ENCODE measurements at places on chromosomes 13 and 19. TPM values are rescaled to one million over a fixed set of nuclear protein-coding genes. Genes with fewer than 3 reads are reported as not detected.

MISP3 gene
- 3.0 TPM for total RNA-seq

CD33 gene
- total RNA-seq = not detected

KIR2DL4 gene
- total RNA-seq = not detected

DNA sequence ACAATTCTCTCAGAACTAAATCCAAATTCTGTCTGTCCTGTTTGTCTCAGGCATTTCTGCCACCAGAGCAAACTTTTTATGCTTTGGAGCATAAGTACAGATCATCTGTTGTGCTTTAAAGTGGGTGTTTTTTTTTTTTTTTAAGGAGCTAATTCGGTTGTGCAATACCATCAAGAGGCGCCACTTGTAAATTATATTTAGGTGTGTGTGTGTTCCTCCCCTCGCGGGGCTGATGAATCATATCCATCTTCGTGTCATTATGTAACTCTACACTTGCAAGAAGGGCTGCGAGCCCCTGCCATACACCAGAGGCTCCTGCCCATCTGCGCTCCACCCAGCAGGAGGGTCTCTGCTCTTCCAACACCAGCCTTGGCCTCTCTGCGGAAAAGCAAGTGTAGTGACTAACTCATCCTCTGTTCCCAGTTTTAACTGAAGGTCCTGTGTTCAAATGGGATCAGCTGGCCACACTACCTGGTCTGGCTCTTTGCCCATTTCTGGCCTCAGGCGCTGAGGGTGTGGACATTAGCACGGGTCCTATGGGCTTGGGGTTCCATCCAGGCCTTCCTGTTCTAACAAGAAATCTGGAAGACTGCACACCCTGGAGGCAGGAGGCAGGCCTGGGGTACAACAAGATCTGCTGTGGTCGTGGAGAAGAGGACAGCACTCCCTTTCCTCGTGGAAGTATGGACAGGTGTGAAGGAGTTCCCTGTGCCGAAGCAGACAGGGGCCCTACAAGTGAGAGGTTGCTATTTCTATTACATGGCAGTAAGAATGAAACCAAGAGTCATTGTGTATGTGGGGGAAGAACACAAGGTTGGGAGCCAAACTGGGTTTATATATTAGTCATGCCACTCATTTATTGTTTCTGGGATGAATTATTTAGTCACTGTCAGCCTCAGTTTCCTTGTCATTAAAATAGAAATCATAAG lies 96.1 kb upstream of the MBNL2 start:
- no peaks in the 10 kb centered on the region for H3K36me3 ChIP-seq
- H3K27ac ChIP-seq = peak overlapping the region; percentile 29
- H3K27me3 ChIP-seq = no peaks in the 10 kb centered on the region
- H3K4me3 ChIP-seq = peak overlapping the region; percentile 4
- peaks cover 35% of the 10 kb centered on the region for H3K4me1 ChIP-seq

- DNase-seq = no peak
- H3K4me3 ChIP-seq = no peak overlapping the region
- no peak overlapping the region for H3K27ac ChIP-seq
- H3K4me1 ChIP-seq = peaks cover 25% of the 10 kb centered on the region
- peaks cover 2% of the 10 kb centered on the region for H3K36me3 ChIP-seq
- peaks cover 3% of the 10 kb centered on the region for H3K27me3 ChIP-seq
These were observed 21.5 kb downstream of the COL4A2 start for GRCh38 chr13:110328573-110328972.

DNA sequence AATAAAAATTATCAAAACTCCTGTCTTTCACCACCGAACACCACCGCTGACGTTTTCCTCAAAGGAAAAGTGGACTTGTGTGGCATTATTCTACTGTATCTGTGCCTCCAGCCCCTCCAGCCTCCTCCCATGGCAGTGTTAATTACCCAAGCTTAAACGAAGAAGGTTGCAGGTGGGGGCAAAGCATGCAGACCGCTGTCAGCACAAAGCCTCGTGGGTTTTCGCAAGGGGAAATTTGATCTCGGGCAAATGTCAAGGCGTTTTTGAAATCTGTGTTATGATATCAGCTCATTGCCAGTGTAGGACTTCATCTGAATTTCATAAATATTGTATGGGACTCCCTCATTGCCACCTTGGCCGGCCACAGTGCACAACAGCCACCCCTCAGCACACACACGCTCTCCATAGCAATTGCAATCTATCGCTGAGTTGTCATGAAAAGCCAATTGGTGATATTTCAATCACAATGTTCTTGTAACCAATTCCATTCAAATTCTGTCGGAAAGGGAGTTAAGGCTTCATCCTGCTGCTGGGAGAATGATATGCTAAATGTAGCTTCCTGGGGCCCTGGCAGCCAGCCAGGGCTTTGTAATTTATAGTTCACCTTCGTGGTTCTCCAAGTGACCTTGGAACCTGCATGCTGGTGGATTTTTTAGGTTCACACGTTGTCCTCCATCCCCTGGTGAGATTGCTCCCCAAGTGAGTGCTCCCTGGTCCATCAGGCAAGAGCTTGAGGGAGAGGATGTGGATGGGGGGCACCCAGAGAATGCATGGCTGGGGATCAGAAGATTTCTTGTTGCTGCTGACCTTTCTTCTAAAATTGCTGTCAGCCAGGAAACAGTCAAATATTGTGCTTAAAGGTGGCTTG lies 16.6 kb downstream of the CHST8 start:
- H3K27me3 ChIP-seq = peaks cover 22% of the 10 kb centered on the region
- no peaks in the 10 kb centered on the region for H3K36me3 ChIP-seq
- no peak for DNase-seq
- no peaks in the 10 kb centered on the region for H3K4me1 ChIP-seq

DNA sequence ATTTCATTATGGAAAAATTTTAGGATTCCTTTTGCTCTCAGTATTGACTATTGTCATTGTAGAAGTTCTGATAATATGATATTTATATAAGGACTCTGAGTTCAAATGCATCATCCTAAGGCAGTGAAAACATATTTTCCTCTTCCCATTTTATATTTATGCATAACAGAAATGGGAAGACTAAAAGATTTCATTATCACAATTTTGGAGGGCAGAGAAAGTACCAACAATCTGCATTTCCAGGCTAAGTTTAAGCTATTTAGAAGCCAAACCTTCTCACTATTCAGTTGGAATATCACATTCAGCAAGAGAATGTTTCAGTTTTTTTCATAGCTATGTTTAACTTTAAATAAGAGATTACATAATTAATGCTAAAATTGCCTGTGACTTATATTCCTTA lies 558.5 kb upstream of the GPC6 start:
- no peak overlapping the region for H3K27ac ChIP-seq
- no peaks in the 10 kb centered on the region for H3K4me1 ChIP-seq
- no peak for DNase-seq
- no peaks in the 10 kb centered on the region for H3K36me3 ChIP-seq
- no peak overlapping the region for H3K4me3 ChIP-seq

GRCh38 chr13:31172001-31172400 lies 10.3 kb upstream of the HSPH1 start:
- H3K4me1 ChIP-seq = no peaks in the 10 kb centered on the region
- DNase-seq = no peak
- H3K4me3 ChIP-seq = no peak overlapping the region
- H3K27ac ChIP-seq = no peak overlapping the region
- no peaks in the 10 kb centered on the region for H3K36me3 ChIP-seq

GRCh38 chr19:6233827-6234511 lies 45.8 kb downstream of the MLLT1 start:
- peaks cover 8% of the 10 kb centered on the region for H3K4me1 ChIP-seq
- no peak overlapping the region for H3K4me3 ChIP-seq
- peak overlapping the region; percentile 73 for H3K27ac ChIP-seq
- H3K27me3 ChIP-seq = no peaks in the 10 kb centered on the region
- DNase-seq = no peak

- no peaks in the 10 kb centered on the region for H3K4me1 ChIP-seq
- H3K27ac ChIP-seq = no peak overlapping the region
These were observed 20.0 kb downstream of the LYPD3 start for GRCh38 chr19:43445426-43445825.

- no peaks in the 10 kb centered on the region for H3K4me1 ChIP-seq
- no peak overlapping the region for H3K27ac ChIP-seq
- peaks cover 12% of the 10 kb centered on the region for H3K36me3 ChIP-seq
These were observed 57.4 kb downstream of the ESD start for GRCh38 chr13:46739447-46740098.

GRCh38 chr13:100211016-100211710 lies 122.3 kb downstream of the PCCA start:
- peaks cover 35% of the 10 kb centered on the region for H3K36me3 ChIP-seq
- H3K27ac ChIP-seq = no peak overlapping the region
- no peaks in the 10 kb centered on the region for H3K27me3 ChIP-seq
- H3K4me3 ChIP-seq = no peak overlapping the region
- no peaks in the 10 kb centered on the region for H3K4me1 ChIP-seq

- H3K36me3 ChIP-seq = peaks cover 8% of the 10 kb centered on the region
- H3K4me3 ChIP-seq = peak overlapping the region; percentile 97
- peaks cover 13% of the 10 kb centered on the region for H3K27me3 ChIP-seq
- DNase-seq = no peak
These were observed 2.9 kb downstream of the DMKN start for GRCh38 chr19:35510626-35510964.

- H3K27ac ChIP-seq = peak overlapping the region; percentile 64
These were observed 12.5 kb downstream of the CAPN12 start for GRCh38 chr19:38731654-38732301.

- no peaks in the 10 kb centered on the region for H3K36me3 ChIP-seq
- H3K27ac ChIP-seq = no peak overlapping the region
- DNase-seq = no peak
- no peak overlapping the region for H3K4me3 ChIP-seq
These were observed 77.8 kb downstream of the TEX29 start for GRCh38 chr13:111398196-111398595.

DNA sequence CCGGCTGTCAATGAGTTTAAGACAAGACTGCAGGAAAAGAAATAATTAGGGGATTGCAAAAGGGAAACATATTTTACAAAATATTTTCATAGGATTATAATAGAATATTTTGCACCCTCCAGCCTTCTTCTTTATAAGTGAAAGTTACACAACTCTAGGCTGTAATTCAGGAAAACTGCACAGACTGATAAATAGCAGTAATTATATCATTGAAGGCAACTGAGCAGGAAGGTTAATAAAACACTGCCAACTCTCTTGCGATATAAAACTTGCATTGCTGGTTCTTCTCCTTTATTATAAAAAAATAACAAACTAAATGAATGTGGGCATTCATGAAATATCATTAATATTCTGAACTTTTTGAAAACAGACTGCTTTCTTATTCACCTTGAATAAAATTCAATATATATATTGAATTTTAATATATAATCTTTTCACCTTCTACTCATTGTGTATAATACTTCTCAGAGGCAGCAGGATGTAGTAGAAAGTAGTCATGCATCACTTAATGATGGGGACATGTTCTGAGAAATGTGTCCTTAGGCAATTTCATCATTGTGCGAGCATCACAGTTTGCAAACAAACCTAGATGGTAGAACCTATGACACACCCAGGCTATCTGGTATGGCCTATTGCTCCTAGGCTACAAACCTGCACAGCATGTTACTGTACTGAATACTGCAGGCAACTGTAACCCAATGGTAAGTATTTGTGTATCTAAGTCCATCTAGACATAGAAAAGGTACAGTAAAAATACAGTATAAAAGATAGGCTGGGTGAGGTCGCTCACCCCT lies 24.9 kb upstream of the STARD13 start:
- H3K36me3 ChIP-seq = peaks cover 1% of the 10 kb centered on the region
- peaks cover 2% of the 10 kb centered on the region for H3K4me1 ChIP-seq
- H3K27me3 ChIP-seq = peaks cover 3% of the 10 kb centered on the region
- DNase-seq = no peak
- no peak overlapping the region for H3K4me3 ChIP-seq

- H3K27me3 ChIP-seq = peaks cover 5% of the 10 kb centered on the region
- peak overlapping the region; percentile 87 for H3K27ac ChIP-seq
- no peak for DNase-seq
- H3K4me1 ChIP-seq = peaks cover 48% of the 10 kb centered on the region
These were observed 193.3 kb downstream of the USP12 start for GRCh38 chr13:26978081-26978860.

DNA sequence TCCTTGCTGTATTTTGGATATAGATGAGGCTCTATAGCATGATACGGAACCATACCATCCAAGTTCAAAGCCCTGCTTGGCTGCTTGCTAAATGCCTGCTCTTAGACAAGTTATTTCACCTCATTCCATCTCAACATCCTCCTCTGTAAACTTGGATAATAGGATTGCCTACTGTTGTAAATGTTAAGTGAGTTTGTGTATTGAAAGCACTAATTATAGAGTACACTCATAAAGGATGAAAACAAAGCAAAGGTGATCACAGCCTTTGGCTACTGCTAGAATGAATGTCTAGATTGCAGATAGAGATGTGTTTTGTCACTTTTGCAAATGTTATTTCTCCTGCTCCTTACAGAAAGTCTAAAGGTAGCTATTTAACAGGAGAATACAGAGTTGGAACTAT lies 34.3 kb upstream of the STARD13 start:
- peaks cover 4% of the 10 kb centered on the region for H3K27me3 ChIP-seq
- no peak overlapping the region for H3K4me3 ChIP-seq
- peaks cover 2% of the 10 kb centered on the region for H3K4me1 ChIP-seq
- no peaks in the 10 kb centered on the region for H3K36me3 ChIP-seq

DNA sequence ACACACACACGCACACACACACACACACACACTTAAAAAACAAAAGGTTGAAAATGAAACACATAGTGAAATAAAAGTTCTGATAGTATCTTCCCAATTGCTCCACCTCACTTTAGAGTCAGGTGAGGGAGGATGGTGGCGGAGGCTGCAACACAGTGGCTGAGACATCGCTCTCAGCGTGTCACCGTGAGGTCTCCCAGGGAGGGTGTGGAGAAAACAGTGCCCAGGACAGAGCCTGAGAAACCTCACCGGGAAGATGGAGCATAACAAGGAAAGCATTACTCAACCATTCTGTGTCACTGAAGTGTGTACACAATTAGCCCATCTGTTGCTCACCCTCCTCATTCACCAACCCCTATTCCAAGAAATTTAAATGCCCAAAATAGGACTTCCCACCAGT lies 111.4 kb upstream of the USP29 start:
- H3K27me3 ChIP-seq = no peaks in the 10 kb centered on the region
- no peak overlapping the region for H3K4me3 ChIP-seq
- peaks cover 6% of the 10 kb centered on the region for H3K36me3 ChIP-seq
- no peak overlapping the region for H3K27ac ChIP-seq

DNA sequence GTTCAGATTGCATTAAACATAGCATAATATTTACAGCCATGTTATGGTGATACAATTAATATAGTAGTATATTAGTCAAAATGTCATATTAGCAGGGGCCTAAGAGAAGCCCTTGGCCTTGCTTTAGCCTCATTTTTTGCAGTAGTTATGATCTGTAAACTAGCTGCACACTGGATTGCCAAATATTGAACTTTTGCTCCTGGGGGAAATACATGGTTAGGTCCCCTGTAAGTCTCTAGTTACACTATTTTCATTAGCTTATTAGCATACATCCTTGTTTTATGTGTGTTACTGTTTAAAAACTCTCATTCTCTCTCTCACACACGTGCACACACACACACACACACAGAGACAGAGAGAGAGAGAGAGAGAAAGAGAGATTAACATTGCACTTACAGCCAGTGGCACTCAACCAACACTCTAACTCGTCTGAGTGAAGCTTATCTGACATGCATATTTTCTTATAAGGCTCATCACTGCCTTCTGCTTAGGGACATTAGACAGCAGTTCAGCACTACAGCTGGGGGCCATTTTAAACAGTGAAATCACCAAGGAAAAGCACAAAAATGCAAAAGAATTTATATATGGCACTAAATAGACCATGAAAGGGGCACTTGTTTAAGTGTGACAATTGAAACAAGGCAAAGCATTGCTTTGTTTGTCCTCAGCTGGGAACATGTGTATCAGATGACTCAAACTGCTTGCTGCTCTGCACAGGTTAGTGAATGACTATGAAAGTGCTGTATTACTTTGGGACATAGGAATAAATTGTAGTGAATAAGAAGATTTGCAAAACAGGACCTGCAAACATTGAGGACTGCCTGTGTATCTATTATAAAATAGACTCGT lies 278.7 kb downstream of the GPC6 start:
- H3K4me3 ChIP-seq = no peak overlapping the region
- peak overlapping the region; percentile 10 for H3K27ac ChIP-seq
- no peaks in the 10 kb centered on the region for H3K27me3 ChIP-seq
- DNase-seq = no peak
